ENCODE measurements at places on chromosomes 4 and X.

GRCh38 chr4:104465619-104466018 lies 29.1 kb downstream of the CXXC4 start:
- no peak for DNase-seq

DNA sequence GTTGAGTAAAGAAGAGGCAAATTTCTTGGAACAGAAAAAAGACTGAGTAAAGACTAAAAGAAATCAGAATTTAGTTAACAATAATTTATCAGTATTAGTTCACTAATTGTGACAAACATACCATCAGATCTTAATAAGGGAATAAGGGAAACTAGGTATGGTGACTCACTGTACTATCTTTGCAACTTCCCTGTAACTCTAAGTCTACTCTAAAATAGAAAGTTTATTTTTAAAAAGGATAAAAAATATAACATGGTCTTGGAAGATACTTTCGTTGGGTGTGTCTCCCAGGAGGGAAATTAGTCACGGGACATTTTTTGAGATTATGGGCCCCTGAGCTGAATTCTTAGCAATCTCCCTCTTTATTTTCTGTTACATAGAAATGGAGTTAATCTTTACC lies 97.3 kb downstream of the EMCN start:
- DNase-seq: no peak

DNA sequence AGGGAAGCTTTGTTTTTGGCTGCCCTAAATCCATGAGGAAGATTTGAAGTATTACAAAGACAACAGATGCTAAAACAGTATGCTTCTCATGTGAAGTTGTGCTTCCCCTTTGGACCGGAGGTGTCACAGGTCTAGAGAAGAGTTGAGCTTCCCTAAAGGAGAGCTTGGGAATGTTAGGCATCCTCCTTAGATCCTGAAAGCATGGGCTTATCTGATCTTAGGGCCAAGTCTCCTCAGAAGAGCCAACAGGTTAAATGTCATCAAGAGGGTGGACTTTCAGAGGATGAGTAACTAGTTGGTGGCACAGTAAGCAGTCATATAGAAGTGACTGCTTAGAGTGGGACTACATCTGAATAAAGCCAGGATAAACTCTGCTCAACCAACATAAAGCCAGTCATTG lies 205.4 kb downstream of the RPA4 start:
- no peak for DNase-seq

DNA sequence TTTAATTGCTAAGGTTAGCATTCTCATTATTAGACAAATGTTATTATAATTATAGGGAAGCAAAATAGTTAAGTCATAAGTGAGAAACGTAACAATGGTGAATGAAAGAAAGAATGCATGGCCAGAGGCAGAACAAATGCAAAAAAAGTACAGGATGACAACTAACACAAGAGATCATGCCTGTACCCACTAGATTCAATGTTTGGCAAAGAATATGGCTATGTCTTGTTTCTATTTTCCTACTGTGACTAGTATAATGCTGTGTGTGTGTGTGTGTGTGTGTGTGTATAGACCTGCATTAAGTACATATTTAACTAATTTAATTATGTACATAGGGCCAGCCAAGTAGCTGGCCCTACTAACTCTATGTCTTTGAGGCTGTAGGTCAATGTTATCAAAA lies 12.9 kb upstream of the BMP2K start:
- DNase-seq: no peak

DNA sequence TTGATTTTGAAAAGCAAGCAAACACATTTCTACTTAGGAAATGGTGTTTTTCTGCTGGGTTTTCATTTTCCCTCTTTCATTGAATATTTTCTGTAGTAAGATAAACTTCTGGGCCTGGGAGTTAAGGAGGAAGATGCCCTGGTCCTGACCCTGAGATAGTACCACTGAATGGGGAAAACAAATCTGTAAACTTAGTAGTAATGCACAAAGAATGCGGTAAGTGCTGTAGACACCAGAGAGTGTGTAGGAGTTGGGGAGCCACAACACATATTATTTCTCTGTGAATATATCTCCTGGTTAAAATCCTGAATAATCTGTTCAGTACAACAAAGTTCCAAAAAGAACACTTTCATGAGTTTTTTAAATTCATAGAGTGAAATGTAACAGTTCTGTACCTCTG lies 178.3 kb downstream of the MAPK10 start:
- DNase-seq: no peak

GRCh38 chr4:185018834-185019455 lies 655 bp downstream of the HELT start:
- DNase-seq: no peak

GRCh38 chr4:76718021-76718420 lies 179.9 kb downstream of the SOWAHB start:
- DNase-seq: no peak

GRCh38 chr4:87919941-87920340 lies 55.6 kb upstream of the SPP1 start:
- DNase-seq: no peak

DNA sequence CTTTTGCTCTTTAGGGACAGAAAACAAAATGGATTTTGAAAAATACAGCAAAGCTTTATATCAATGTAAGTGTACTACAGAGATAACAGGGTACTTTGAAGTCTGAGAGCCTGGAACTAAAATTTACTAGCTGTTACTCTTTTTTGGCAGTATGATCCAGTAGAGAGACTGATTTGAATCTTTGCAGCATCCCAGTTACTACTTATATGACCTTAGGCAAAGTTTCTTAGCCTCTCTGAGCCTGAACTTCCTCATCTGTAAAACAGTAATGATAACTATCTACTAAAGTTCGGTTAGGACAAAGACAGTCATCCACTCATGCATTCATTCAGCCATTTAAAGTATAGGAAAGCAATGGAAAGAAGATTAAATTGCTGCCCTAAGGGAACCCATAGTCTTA lies 10.1 kb downstream of the BRWD3 start:
- no peak for DNase-seq

GRCh38 chr4:61540944-61541343 lies 340.8 kb downstream of the ADGRL3 start:
- DNase-seq: no peak

- DNase-seq: no peak
Observed at GRCh38 chr4:163344147-163345125, 744 bp downstream of the NPY5R start.

DNA sequence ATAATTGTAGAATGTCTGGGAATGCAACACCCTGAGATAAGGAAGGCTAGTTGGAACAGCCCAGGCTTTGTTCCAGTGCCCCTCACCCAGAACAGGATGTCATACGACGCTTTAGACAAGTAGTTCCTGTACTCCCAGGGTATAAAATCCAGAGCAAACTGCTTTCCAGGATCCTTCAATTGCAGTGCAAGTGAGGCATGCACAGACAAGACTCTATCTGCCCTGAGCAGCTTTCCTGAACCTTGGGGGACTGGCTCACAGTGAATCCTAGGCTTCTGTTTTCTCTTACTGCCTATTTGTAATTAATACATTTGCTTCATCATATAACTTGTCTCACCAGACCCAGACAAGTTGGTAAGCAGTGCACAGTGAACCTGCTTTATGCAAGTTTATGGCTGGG lies 48.4 kb upstream of the IL9R start:
- DNase-seq: no peak

DNA sequence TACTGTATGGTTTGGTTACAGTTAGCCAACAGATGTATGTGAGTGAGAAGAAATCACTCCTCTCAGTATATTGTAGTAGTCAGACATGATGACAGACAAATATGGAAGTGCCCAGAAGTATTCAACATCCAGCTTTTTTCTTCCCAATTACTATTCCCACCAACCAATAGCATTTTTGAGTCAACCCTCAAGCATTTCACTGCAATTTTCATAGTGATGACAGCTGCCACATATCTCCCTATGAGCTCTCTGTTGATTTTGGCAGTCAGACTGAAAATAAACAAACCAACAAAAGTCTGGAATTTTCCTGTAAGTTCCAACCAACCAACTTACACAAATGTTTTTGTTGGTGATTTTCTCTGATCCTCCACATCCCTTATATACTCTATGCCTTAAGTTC lies 8.2 kb upstream of the TRAM1L1 start:
- no peak for DNase-seq

DNA sequence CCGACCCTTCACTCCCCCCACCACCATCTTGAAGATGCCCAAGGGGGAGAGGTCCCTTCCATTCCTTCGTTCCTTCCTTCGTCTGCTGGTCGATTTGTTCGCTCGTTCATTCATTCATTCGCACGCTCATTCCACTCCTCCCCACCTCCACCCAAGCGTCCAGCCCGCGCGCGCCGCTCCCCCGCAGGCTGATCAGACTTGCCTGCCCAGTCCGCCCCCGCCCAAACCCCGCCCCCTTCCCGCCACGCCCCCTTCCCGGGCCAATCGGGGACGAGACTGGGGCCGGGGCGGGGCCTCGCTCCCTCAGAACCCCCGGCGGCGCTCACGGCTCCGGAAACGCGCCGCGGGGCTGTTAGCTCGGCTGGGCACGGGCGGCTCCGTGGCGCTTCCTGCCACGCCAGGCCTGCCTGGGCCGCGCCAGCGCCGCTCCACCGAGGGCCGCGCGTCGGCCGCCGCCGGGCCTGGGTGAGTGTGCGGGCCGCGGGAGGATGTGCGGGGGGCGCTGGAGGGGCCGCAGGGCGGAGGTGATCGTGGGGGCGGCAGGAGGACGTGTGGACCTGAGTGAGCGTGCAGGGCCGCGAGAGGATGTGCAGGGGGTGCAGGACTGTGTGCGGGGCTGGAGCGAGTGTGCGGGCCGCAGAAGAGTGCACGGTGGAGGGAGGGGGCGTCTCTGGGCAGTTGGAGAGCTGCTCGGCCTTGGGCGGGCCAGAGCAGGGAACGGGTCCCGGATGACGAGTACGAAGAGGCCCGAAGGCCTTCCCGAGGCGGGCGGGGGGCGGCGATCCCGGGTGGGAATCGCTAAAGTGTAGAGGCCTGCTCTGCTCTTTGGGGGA lies at the start of gene ZNF275:
ZNF275 (plus strand) TSS at position 333 of the 833 bp plus-strand sequence. CDS start 2,527 bp downstream, outside the sequence.
- peak; percentile 68 for DNase-seq

GRCh38 chrX:68929332-68930150 lies 100.7 kb downstream of the EFNB1 start:
- DNase-seq: no peak

- no peak for DNase-seq
Observed at GRCh38 chr4:3829956-3830773, 64.0 kb downstream of the ADRA2C start.

GRCh38 chrX:28321286-28321685 lies 266.0 kb upstream of the IL1RAPL1 start:
- DNase-seq: no peak

GRCh38 chr4:610411-611261 lies 14.7 kb upstream of the PDE6B start:
- DNase-seq: no peak

- DNase-seq: no peak
Observed at GRCh38 chr4:98341309-98341708, 80.1 kb downstream of the RAP1GDS1 start.
